ENCODE measurements at places on chromosomes 13 and 19.

DNA sequence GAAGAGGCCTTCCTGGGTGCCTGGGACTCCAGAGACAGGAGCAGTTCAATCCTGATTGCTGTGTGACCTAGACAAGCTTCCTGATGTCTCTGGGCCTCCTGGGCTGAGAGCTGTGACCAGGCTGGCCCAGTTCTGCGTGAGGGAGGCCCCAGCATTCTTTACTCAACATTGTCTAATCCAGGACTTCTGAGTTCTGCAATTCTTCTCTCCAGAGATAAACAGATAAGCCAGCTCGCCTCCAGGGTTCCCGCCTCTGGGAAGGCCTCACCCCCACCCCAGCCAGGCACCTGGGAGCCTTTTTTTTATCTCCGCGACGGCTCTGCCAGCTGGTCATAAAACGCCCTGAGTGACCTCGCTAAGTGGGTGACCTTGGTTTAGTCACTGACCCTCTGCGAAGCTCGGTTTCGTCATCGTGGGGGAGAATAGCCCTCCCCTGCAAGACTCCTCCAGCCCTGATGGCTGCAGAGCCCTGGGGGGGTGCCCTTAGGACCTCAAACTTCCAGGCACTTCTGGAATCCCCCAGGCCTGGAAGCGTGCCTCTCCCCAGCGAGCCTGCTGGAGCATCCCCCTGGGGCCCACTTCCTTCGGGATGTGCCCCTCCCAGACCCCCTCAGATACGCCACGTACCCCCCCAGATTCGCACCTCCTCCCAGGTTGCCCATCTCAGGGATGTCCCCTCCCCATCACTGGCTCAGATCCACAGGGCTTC, 1.9 kb downstream of the SULT2B1 start:
- peak; percentile 57 for DNase-seq

- no peak for DNase-seq
Measured at GRCh38 chr19:6925386-6925785, 38.0 kb downstream of the ADGRE1 start.

DNA sequence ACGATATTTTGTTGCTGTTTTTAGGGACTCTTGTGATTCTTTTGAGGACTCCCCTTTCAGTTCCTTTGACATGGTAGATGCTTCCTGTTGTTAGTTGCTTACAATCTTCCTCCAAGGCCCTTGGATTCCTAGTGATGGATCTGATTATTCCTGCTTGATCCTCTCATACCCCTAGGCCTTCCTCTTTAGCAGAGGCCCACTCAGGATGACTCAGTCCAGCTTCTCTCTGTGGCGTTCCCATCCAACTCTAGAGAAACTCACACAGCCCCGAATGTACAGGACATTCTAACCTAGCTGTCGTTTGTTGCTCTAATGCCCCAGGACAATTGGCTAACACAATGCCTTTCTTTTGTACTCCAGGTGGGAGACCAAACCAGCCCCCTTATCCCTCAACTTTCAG, 191.4 kb downstream of the POSTN start:
- no peak for DNase-seq

- DNase-seq: peak; percentile 19
Measured at GRCh38 chr13:39692660-39693438, 37.4 kb downstream of the COG6 start.

GRCh38 chr13:25241007-25241406, 46.3 kb downstream of the MTMR6 start:
- no peak for DNase-seq

DNA sequence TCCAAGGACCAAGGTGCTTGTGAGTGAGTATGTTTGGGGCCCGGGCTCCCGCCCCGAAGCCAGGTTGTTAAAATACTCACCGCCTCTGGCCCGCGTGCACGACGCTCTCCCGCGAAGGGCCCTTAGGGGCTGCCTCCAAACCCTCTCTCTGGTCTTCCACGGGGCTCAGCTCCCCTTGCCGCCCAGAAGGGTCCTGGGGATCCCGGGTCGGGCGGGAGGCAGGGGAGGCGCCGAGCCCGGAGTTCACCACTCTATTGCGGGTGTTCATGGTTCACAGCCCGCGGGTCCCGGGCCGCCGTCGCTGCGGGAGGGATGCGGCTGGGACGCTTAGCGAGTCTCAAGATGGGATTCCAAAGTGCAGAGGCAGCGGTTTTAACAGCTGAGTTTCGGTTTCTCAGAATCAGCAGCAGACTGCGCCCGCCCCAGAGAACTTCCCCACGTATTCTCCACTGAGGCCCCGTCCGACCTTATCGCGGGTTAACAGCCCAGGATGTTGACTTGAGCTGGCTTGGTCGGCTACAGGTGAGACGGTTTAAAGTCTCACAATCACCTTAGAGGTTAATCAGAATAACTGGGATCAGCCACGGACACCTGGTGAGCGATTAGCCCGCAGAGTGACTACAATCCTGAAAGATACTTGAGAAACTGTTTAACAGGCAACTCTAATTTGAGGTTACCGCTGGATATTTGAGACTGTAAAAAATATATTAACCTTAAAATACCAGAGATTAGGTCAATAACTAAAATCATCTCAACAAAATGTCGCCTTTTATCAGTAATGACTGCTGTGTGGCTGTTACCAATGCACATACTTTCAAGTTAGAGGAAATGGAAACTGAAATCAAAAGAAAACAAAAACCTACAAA, at the start of gene EPSTI1:
TSS of gene EPSTI1 (minus strand) at position 344 of the 866 bp plus-strand sequence. CDS start at position 268, 76 bp downstream.
- peak; percentile 74 for DNase-seq

DNA sequence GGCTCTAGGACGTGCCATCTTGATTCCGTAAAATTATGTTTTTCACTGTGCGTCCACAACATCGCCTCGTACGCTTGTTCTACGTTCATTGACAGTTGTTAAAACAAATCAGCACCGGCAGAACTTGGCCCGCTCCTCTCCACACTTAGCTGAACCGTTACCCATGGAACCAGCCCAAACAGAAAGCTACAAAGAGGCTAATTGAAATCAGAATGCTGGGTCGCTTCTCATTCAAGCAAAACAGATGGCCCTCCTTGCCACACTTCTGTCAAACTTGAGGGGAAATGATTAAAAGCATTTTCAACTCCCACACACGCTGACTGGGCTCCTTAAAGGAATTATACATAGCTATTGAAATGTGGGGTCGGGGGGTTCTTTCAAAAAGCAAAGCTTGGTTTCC, 71.6 kb downstream of the TM9SF2 start:
- DNase-seq: peak; percentile 24

DNA sequence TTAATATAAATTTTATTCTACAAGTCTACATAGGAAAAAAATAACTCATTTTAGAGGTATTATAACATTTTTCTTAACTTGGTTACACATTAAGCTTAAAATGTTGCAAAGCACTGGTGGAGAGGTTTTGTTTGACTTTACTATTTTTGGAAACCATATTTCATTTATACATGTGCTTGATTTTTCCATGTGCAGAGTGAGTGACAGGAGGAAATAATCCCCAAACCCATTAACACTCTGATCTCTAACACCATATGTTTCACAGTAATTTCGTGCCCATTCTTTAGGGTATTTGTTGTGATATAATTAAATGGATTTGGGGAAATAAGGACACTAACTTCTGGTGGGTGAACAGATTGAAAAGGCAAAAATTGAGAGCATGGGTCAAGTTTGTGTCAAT, 2124.4 kb upstream of the PCDH20 start:
- no peak for DNase-seq

GRCh38 chr13:73742982-73743381, 391.2 kb downstream of the KLF12 start:
- no peak for DNase-seq

DNA sequence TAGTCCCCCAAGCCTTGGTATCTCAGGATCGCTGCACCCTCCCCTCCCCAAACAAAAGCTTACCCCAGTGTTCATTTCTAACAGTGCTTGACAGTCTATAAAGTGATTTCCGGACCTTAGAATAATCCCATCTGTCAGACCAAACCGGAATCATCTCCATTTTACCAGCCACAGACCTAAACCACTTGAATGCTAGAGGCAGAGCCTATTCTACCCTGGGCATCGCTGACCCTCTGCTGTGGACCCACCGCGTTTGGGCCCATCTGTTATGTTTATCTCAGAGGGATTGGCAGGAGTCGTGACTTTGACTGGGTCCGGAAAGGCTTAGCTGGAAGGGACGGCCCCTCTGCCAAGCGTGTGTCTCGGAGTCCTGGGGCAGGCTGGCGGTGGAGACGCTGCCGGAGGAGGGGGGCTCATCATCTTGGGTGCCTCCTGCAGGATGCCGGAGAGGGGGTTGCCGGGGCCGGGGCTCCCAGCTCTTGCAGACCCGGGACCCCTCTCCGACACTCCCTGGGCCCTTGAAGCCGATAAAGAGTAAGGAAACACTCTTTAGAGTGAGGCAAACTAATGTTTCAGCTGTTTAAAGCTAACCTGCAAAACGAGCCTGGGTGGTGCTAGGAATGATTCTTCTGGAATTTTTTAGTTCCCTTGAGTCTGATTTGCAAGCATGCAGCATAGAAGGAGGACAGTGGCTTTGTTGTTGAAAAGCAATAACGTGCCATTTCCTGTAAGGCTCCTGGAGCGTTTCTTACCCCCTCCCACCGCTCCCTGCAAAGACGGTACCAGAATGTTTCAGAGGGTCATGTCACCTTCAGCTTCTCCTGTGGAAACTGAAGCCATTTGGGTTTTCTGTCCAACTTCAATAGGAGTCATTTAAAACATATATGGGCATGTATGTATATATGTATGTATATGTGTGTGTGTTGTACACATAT, 1.3 kb downstream of the SLC25A42 start:
- DNase-seq: no peak

DNA sequence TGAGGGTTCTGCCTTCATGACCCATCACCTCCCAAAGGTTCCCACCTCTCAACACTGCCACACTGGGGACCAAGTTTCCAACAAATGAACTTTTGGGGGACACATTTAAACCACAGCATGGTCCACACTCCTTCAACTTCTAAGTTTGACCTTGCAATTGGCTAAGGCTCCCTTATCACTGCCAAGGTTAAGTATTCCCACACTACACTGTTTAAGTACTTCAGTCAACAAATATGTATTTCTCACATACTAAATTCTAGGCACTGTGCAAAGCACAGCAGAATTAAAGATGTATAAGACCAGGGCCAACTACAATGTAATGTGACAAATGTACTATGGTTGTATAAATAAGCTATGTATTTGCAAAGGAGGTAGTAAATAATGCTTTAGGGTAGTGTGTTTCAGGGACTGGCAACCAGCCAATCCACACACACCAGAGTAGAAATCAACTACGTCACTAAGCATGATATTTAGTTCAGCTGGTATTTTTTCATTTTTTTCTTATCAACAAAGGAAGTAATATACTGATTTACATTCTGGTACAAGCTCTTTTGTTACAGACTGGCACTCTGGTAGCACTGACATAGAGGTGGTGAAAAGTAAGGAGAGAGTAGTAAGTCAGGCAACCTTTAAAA, 12.2 kb downstream of the NUFIP1 start:
- DNase-seq: no peak

DNA sequence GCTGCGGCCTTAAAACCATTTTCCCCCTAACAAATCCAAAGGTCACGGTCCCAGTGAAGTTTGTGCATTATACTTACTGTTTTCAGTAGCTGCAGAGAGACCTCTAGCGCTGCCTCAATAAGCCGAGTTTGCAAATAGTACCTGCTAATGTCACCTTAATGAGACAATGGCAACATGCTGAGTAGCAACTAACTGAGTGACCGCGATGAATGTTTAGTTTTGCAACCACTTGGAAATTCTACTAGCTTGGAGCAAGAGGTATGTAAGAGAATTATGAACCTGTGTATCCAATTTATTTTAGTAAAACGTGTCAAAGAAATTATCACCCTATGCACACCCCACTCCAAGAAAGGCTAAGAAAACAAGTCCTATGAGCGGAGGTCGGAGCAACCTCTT, 1.2 kb downstream of the KPNA3 start:
- peak; percentile 10 for DNase-seq

DNA sequence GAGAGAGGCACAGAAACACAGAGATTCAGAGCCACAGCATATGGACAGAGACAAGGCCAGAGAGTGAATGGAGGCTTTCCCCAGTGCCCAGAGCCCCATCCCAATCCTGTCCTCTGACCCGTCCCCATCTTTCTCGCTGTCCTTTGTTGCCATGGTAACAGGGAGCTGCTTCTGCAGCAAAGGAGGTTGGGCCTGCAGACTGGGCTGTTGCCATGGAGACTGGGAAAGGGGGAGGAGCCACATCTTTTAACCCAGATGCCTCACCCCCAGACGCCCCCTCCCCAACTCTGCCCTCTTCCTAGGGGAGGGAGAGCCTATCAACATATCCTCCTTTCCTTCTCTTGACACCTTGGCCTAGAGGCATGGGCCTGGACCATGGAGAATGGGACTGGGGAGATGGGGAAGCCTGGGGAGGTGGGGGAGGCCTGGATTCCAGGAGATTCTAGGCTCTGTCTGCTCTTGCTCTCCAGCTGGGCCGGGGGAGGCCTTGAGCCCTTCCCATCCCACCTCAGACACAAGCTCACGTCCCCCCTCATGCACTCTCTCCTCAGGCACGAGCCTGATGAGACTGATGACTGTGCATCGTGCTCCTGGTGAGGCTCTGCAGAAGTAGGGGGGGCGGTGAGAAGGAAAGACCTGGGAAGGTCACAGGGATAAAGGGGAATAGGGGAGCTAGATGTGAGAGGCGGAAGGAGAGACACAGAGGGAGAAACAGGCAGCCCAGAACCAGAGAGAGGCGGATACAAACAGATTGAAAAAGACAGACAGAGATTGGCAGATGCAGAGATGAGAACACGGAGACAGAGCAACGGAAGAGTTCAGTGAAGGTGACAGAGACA, 2.1 kb upstream of the ATP1A3 start:
- no peak for DNase-seq

DNA sequence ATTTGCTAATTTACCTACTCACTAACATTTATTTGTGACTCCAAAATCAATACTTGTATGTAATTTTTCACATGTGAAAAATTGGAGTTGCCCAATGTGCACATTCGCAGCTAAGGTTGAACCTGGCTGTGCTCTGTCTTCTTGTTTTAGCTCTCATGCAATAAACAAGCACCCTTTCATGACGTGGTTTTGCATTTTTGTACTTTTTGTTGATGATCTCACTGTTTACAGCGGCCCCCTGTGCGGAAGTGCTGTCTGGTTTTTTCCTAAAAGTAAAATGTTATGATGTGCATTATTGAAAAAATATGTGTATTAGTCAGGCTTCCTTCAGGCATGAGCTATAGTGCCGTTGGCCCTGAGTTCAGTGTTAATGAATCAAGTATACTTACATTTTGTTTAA, 18.1 kb downstream of the DGKH start:
- DNase-seq: peak; percentile 95

GRCh38 chr19:33395561-33396550, 22.3 kb downstream of the CEBPG start:
- DNase-seq: no peak

DNA sequence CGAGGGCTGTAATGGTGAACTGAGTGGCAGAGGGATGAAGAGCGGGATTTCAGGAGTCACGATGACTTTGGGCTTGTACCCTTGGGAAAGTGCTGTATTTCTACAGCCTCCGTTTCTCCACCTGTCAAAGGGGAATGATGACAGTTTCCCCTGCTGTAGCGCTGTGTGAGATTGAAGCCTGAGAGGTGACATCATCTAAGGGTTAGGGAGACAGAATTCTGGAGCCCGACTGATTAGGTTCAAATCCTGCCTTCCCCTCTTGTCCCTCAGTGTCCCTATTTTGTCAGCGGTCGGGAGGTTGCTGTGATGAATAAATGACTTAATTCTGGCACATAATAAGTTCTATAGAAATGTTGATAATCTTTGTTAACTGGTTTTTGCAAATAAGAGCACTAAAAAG, 693 bp downstream of the MRPL4 start:
- no peak for DNase-seq

- DNase-seq: no peak
Measured at GRCh38 chr13:23443878-23444277, 10.4 kb upstream of the SACS start.
